ENCODE measurements at places on chromosomes 11 and 22.
A peak's percentile ranks its signal among the peaks of the same experiment; 100 is the strongest.

GRCh38 chr11:17805873-17806272 is 71.3 kb downstream of the KCNC1 start:
- DNase-seq, result no peak

GRCh38 chr22:20408891-20409290 is 14.9 kb downstream of the ZNF74 start:
- DNase-seq, result no peak

GRCh38 chr11:84497981-84498411 is 1129.1 kb downstream of the DLG2 start:
- DNase-seq, result peak; percentile 87

- DNase-seq, result peak; percentile 99
Observed at GRCh38 chr11:123173040-123173855, 21.8 kb downstream of the CLMP start.

- no peak for DNase-seq
Observed at GRCh38 chr11:124535552-124536232, 7.8 kb downstream of the OR8B12 start.

GRCh38 chr11:2931420-2931746 is 2.2 kb upstream of the PHLDA2 start:
- DNase-seq, result no peak

- DNase-seq, result no peak
Observed at GRCh38 chr11:110512026-110512425, 82.3 kb downstream of the FDX1 start.

DNA sequence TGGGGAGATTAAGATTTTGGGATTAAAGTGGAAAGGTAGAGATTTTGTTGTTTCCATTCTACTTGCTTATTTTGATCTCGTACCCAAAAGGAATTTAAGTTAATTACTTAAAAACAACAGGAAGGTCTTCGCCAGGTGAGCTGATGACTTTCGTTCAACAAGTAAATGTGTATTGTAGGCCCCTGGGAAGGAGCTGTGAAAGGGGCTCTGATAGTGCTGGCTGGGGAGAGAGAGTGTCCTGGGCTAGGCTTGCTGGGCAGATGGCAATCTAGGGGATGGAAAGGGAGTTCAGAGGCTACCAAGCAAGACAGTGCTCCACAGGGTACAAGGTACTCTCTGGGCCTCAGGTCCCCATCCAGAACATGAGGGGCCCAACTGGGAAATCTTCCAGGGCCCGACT is 189.4 kb downstream of the CEP164 start:
- DNase-seq, result no peak

- no peak for DNase-seq
Observed at GRCh38 chr11:126601550-126602215, 246.2 kb downstream of the ST3GAL4 start.

- DNase-seq, result peak; percentile 35
Observed at GRCh38 chr11:10418259-10418949, 36.7 kb upstream of the AMPD3 start.

GRCh38 chr11:27304514-27304913 is 58.5 kb downstream of the CCDC34 start:
- DNase-seq, result no peak

- DNase-seq, result no peak
Observed at GRCh38 chr11:35343033-35343598, 76.2 kb downstream of the SLC1A2 start.

- no peak for DNase-seq
Observed at GRCh38 chr11:105492010-105492409, 117.9 kb upstream of the GRIA4 start.

- DNase-seq, result no peak
Observed at GRCh38 chr22:19051381-19052072, 70.7 kb downstream of the DGCR2 start.

GRCh38 chr22:44293876-44294275 is 18.9 kb downstream of the SHISAL1 start:
- no peak for DNase-seq

DNA sequence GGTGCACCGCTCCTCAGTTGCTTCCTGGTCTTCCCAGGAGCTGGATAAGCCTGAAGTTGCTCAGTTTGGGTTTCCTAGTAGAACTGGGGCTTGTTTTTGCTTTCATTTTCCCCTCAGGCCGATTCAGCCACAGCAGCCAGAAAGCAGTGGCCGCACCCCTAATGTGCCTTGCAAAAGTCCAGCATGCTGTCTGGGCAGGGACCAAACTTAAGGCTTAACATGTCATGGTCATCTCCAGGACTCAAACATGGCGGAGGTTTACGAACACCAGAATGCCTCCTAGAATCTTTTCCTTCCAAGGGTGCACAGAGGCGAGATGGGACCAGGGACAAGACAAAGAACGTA is 2.5 kb downstream of the GNG3 start:
- DNase-seq, result no peak

GRCh38 chr11:128924104-128924503 is 18.6 kb downstream of the TP53AIP1 start:
- no peak for DNase-seq

- DNase-seq, result no peak
Observed at GRCh38 chr22:24434471-24435322, 7.3 kb downstream of the ADORA2A start.

GRCh38 chr11:266676-267439 is 11.3 kb upstream of the NLRP6 start:
- no peak for DNase-seq

- DNase-seq, result no peak
Observed at GRCh38 chr11:20566591-20567434, 32.6 kb upstream of the SLC6A5 start.

DNA sequence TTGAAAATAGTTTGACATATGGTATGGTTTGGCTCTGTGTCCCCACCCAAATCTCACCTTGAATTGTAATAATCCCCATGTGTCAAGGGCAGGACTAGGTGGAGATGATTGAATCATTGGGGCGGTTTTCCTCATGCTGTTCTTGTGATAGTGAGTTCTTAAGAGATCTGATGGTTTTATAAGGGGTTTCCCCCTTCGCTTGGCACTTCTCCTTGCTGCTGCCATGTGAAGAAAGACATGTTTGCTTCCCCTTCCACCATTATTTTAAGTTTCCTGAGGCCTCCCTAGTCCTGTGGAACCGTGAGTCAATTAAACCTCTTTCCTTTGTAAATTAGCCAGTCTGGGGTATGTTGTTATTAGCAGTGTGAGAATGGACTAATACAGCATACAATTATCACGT is 7.7 kb downstream of the KCTD21 start:
- no peak for DNase-seq

DNA sequence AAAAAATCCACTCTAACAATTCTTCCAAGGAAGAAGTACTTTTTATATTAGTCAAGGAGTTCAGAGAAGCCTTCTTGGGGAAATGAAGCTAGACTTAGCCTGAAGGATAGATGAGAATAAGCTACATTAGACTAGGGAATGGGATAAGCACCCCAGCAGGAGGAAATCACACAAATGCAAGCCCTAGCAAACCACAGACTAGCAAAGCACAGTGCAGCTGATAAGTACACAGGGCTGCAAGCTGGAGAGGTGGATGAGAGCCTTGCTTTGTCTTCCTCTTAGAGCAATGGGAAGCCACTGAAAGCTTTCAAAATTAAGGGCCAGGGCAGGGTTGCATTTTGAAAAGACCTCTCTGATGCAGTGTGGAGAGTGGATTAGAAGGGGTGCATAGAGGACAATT is 946.2 kb downstream of the LRRC4C start:
- no peak for DNase-seq

- DNase-seq, result no peak
Observed at GRCh38 chr11:14237444-14237961, 121.5 kb downstream of the RRAS2 start.

GRCh38 chr11:118908901-118909618 is 16.7 kb downstream of the BCL9L start:
- DNase-seq, result peak; percentile 98

- DNase-seq, result peak; percentile 88
Observed at GRCh38 chr11:132056689-132057088, 686.3 kb downstream of the NTM start.

DNA sequence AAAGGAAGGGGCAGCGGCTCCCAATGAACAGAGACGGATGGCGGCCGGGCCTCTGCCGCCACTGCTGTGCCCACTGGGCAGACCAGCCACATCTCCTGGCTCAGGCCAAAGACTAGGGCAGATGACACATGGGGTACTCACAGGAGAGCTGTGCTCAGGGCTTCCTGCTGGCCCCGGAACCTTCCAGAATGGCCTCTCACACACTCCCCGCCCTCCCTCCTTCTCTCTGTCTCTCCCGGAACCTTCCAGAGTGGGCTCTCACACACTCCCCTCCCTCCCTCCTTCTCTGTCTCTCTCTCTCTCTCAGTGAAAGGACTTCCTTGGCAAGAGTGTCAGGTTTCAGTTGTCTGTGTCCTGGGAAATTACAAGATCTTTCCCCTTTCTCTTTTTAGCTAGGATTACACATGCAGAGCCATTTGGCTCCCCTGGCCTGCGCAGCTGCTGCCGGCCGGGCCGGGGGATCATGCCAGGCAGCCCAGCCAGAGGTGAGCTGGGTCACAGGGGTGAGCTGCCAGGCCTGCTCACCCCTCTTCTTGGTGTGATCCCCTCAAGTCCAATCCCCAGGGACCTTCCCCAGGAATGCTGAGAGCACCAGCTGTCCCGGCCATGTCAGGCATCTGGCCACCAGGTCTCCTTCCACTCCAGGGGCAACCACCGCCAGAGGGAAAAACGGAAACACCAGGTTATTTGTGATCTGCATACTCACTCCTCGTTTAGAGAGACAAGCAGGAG is 45.3 kb upstream of the ADA2 start:
- peak; percentile 43 for DNase-seq

GRCh38 chr11:63573881-63574855 is 11.0 kb upstream of the PLAAT2 start:
- DNase-seq, result peak; percentile 74

DNA sequence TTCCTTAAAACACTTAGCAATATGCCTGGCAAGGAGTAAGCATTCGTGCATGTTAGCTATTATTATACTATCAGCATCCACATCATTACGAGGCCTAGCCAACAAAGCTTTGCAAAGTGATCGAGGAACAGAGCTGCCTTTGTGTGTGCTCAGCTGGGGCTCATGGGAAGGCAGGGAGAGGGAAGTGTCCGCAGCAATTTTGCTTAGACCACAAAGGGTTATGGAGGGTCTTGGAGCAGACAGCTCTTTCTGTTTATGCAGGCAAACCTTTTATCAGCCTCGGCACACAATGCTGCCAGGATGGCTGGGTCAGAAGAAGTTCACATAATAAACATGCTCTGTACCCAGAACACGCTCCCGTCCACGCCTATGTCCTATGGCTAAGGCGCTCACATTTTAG is 10.9 kb upstream of the DKK3 start:
- DNase-seq, result no peak

DNA sequence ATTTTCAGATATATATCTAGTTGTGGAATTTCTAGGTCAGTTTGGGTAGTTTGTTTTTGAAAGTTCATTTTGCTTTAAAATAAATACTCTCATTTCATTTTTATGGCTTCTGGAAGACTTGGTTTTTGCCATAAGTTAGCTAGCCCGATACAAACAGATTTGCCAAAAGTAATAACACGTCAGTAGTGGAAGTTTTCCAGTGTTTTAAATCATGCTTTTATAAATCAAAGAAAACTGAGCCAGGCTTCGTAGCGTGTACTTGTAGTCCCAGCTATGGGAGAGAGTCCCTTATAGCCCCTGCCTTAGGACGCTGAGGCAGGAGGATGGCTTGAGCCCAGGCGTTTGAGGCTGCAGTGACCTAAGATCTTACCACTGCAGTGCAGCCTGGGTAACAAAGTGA is 21.7 kb upstream of the MICALL1 start:
- DNase-seq, result peak; percentile 65
